SK-N-SH (cell line): ENCODE measurements at places on chromosomes 11 and 22. TPM values are rescaled to one million over a fixed set of nuclear protein-coding genes. Genes with fewer than 3 reads are reported as not detected.
A peak's percentile ranks its signal among the peaks of the same experiment; 100 is the strongest.

VSIG2 gene
- polyA plus RNA-seq, result 0.06 TPM in 1 of 2 replicates, not detected in the other

- no peak for DNase-seq
These were observed 11.6 kb downstream of the MISFA start for GRCh38 chr11:18611196-18611595.

- DNase-seq, result no peak
These were observed 8.6 kb upstream of the CD82 start for GRCh38 chr11:44556735-44557409.

DNA sequence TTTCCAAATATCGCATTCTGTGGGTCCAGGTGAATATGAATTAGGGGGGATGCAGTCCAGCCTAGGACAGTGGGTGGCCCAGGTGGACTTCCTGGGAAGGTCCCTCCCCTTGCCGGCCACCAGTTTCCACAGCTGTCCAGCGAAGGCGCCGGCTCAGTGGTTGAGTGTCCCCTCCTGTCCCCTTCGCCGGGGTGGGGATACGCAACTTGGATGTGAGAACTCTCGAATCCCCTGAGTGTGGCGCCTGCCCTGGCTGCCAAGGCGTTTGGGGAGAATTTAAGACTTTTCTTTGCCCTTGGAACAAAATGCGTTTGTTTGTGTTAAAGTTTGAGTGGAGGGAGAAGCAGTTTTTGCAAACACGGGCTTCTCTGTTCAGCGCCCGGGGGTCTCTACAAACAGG, 123.7 kb downstream of the KCNQ1OT1 start:
- no peak for DNase-seq

DNA sequence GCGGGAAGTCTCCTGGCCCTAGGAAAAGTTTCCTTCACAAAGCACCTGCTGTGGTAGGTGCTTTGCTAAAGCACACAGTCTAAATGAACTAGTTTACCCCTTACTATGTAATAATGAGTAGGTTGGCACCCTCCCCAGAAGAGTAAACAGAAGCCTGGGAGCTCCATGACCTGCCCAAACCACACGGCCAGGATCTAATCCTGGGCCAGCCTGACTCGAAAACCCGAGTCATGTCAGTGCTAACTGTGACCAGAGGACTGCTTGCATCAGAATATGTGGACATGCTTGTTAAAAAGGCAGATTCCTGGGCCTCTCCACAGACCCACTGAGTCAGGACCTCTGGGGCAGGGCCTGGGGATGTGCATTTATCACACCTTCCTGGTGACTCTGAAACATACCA, 67.7 kb downstream of the PANX1 start:
- no peak for DNase-seq

GRCh38 chr11:43969543-43969942, 27.1 kb downstream of the C11orf96 start:
- peak; percentile 69 for DNase-seq

GRCh38 chr11:76512851-76513653, 68.2 kb downstream of the EMSY start:
- peak; percentile 13 for DNase-seq

DNA sequence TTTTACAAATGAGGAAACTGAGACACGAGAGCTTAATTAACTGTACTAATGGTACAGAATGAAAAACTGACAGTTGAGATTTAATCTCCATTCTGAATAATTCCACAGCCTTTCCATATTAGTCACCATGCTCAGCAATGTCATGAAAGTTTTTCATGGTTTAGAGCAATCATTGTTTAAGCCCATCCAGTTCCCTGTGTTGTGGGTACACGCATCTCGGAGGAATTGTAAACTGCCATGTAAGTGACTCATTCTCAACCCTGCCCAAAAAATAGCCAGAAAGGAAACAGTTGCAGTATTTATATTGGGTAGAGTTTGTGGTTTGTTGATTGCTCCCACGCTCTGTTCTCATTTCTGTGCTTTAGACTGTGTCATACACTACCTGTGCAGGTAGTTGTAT, 1790.8 kb downstream of the LRRC4C start:
- DNase-seq, result no peak
